ENCODE measurements at places on chromosomes 16 and 17.

GRCh38 chr16:67199808-67200198 is 872 bp downstream of the ELMO3 start:
- DNase-seq: peak; percentile 66

DNA sequence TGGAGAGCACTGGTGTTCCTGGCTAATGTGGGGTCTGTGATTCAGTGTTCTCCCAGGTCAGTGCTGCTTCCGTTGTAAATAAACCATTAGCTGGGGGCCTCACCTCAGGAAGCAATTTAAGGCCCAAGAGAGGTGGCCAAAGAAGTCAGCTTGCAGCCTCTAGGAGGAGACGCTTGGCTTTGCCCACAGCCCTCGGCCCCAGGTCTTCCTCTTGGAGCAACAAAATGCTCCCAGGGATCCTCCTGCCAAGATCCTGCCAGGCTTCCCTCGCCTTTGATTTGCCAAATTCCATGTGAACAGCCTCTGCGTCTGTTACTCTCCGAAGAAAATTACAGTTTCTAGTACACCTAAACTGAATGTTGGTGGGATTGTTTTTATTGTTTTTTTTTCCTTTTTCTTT is 62.4 kb upstream of the TBX2 start:
- no peak for DNase-seq

GRCh38 chr17:8176197-8176940 is at the start of gene TMEM107:
Gene TMEM107 (minus strand): TSS chr17:8176380. CDS start chr17:8176286, 94 bp downstream.
- peak; percentile 97 for DNase-seq

- no peak for DNase-seq
Observed at GRCh38 chr17:19731626-19732025, 15.2 kb upstream of the SLC47A2 start.

- no peak for DNase-seq
Observed at GRCh38 chr17:80017226-80018010, 18.3 kb downstream of the TBC1D16 start.

DNA sequence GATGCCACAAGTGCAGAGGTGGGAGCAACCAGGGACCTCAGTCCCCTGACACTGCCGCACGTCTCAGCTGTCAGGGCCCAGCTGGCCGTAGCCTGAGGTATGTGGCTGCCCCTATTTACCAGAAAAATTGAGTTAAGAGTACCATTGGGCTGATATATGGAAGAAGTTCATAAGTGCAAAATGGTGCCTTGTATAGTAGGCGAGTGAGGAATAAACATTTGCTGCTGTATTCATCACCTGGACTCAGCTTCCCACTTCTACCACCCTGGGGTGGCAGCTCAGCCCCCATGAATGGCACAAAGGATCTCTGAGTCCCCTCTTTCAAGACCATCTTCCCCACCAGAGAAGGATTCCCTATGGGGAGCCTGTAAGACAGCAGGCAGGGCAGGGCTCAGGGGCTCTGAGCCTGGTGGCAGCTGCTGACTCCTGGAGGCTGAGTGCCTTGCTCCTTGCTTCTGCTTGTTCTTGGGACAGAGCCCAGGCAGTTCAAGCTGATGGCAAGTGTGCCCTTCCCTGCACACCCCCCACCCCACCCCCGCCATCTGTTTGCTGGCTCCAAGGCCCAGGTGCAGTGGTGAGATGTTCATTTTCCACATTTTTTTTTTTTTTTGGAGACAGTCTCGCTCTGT is 29.0 kb downstream of the TRPV2 start:
- no peak for DNase-seq

- no peak for DNase-seq
Observed at GRCh38 chr17:48595278-48595999, 1.9 kb upstream of the HOXB5 start.

GRCh38 chr17:8474826-8475225 is 39.1 kb downstream of the NDEL1 start:
- no peak for DNase-seq

DNA sequence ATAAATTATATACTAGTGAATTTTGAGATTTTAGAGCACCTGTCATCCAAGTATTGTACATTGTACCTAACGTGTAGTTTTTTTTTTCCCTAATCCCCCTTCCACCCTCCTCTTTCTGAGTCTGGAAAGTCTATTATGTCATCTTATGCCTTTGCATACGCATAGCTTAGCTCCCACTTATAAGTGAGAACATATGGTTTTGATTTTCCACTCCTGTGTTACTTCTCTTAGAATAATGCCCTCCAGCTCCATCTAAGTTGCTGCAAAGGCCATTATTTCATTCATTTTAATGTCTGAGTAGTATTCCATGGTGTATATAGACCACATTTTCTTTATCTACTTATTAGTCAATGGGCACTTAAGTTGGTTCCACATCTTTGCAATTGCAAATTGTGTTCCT is 177.0 kb upstream of the C16orf82 start:
- no peak for DNase-seq

GRCh38 chr16:29315916-29316517 is 90.5 kb downstream of the NPIPB11 start:
- no peak for DNase-seq

- DNase-seq: no peak
Observed at GRCh38 chr16:31187808-31188189, 7.9 kb downstream of the FUS start.

DNA sequence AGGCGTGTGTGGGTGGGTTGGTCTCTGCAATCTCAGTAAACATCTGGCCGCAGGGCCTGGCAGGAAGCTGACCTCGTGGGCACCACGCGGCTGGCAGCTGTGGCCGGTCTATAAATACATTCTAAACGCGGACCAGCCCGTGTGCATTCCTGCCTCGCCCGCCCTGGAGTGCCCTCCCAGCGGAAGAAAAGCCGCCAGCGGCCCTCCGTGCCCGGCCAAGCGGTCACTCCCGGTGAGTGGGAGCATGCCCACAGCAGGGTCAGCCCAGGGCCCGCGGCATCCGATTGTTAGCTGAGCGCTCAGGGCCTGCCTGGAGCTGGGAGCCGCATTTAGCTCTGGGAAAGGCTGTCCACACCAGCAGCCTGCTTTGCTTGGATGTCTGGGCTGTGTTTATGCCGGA is 10.3 kb downstream of the ZNF469 start:
- no peak for DNase-seq

- peak; percentile 82 for DNase-seq
Observed at GRCh38 chr17:78133971-78134898, 3.7 kb downstream of the TMC8 start.

GRCh38 chr16:75002474-75002873 is 3.6 kb downstream of the ZNRF1 start:
- DNase-seq: no peak

DNA sequence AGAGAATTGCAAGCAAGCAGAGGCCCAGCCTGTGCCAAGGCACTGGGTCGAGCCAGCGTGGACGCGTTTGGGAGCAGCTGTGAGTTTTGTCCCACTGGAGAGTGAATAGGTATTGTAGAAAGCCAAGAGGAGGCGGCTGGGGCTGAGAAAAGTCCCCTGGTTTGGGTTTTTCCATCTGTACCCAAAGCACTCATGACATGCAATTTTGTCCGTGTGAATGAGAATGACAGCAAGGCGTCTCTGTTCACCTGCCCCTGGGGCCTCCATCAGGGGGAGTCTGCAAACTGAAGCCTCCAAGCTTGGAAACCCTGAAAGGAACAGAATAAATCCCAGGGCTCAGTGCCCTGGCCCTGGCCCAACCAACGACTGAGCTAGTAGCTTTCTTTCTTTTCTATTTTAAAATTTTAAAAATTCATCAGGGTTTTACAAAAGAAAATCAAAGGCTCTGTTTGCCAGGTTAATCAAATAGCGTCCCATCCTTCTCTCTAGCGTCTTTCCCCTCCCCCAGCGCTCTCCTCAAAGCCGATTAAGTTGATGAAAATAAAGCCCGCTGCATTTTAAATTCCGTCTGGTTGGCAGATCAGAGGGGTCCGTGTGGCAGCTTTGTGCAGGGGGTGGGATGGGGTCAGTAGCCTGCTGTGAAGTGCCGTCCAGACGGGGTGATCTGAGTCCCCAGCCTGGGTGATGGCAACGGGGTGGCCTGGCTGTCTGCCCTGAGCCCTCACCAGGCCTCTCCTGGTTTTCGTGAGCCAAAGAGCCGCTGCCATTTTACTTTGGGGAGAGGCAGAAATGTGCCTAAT is 171.0 kb downstream of the KATNIP start:
- DNase-seq: peak; percentile 58

DNA sequence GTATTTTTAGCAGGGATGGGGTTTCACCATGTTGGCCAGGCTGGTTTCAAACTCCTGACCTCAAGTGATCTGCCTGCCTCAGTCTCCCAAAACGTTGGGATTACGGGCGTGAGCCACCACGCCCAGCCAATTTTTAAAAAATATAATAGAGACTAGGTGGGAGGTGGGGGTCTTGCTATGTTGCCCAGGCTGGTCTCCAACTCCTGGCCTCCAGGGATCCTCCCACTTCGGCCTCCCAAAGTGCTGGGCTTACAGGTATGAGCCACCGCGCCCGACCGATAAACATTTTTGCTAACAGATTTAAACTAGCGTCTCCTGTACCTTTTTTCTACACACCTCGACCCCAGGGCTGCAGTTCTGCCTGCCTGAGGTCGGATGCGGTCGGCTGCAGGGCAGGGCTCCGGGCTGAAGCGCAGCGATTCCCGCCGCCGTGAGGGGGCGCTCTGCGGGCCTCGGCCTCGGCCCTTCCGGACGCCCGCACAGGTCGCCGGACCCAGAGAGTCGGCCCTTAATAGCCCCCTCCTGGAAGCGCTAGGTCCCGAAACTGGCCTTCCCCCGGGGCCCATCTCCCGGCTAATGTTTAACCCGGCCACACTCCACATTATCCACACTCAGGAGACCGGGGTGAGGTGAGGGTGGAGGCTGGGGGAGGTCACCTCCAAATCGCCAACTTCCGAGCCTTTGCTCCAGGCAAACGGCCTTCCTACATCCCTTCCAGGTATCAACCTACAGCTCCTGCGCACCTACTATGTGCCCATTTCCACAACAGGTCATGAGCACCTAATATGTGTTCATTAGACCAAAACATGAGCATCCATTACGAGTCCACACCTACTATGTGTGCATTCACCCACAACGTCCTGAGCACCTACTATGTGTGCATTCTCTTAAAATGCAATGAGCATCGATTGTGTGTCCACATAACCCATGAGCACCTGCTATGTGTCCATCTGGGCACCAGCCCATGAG is 2.0 kb upstream of the GLIS2 start:
- DNase-seq: peak; percentile 86

DNA sequence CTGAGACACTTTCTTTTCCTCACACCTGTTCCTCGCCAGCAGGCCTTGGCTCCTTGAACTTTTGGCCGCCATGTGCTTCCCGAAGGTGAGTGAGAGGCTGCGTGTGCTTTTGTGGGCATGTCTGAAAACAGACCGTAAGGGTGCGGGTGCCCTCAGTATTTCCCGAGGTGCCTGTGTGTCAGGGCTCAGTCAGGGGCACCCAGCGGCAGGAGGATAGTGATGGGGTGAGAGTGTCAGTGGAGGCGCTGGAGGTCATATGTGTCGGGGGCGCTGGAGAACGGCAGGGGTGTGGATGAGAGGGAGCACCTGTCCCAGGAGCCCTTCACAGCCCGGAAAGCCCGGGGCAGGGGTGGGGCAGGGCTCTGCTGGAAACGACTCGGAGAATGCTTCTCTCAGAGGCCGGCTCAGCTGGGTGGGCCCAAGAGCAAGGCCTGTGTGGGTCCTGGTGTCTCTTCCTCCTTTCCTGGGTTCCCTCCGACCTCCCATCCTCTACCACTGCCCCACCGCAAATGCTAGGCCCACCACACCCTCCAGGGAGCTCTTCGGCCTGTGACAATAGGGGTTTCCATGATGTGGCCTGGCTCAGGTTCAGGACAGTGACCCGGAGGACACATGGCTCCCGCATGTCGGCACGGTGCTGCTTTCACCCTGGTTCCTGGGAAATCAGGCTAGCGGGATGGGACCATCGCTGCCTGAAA is 451 bp downstream of the IL32 start:
- no peak for DNase-seq

GRCh38 chr17:27595208-27595607 is 35.8 kb upstream of the LGALS9 start:
- no peak for DNase-seq

- DNase-seq: peak; percentile 99
Observed at GRCh38 chr17:7716901-7717755, at the start of gene DNAH2. Gene DNAH2 (plus strand): TSS chr17:7717744. CDS start chr17:7719735, 1,991 bp downstream.

GRCh38 chr17:17511293-17511741 is 15.1 kb upstream of the RASD1 start:
- no peak for DNase-seq

- no peak for DNase-seq
Observed at GRCh38 chr17:60383379-60383778, 8.6 kb downstream of the USP32 start.

- no peak for DNase-seq
Observed at GRCh38 chr17:73641826-73642600, 2.2 kb downstream of the SDK2 start.

DNA sequence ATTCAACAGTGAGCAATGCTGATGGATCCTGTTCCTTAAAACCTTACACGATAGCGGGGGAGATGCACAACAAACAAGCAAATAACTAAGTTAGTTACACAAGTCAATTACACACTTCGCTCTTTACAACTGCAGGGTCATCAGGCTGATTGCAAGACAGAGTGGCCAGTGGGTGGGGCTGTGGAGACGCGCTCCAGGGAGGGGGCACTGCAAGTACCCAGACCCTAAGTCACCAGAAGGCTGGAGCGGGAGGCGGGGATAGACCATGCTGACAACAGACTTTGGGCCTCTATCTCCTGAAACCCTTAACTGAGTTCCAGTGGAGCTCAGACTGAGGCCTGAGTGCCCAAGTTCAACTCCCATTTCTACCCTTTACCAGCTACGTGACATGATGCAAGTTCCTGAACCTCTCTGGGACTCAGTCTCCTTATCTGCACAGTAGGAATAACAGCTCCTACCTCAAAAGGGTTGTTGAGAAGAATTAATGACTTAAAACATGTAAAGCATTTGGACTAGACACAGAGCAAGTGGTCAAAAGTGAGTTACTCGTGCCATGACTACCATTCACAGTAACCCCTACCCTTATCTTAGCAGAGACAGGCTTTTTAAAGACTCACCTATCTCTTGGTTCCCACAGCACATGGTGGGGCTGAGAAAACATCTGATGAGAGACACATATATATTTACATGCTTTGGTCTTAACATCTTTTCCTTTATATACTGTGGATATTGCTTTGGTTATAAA is 10.4 kb downstream of the CPPED1 start:
- DNase-seq: no peak

GRCh38 chr16:64352246-64352645 is 769.6 kb downstream of the CDH11 start:
- DNase-seq: no peak

- DNase-seq: no peak
Observed at GRCh38 chr17:61875285-61875684, 12.0 kb upstream of the BRIP1 start.

DNA sequence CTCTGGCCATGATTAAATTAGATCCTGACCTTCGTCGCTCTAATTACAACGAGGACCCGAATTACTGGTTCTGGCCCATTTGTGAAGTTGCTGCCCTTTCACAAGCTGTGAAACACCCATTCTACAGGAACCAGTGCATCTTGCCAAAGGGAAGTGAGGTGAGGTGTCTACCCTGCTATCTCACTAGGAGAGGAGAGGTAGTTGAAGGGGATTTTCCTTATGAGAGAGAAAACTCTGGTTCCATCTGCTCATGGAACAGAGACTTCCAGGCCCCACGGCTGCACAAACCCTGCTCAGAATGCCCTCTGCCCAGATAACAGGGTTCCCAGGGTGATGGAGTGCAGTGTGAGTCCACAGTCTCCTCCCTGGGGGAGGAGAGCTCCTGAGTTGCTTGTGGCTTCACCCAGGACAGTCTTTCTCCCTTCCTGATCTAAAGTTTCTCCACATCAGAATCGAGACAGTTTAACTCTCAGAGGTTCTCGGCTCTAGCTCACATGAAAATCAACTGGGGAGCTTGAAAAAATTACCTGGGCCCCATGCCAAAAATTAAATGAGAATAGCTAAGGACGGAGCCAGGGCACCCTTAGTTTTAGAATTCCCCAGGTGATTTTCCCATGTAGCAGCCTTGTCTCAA is 7.8 kb upstream of the SSTR2 start:
- no peak for DNase-seq

- DNase-seq: no peak
Observed at GRCh38 chr17:65093930-65094329, 37.4 kb upstream of the GNA13 start.
